ENCODE measurements at places on chromosomes 1 and 21. TPM values are rescaled to one million over a fixed set of nuclear protein-coding genes. Genes with fewer than 3 reads are reported as not detected.

- DNase-seq: no peak
Observed at GRCh38 chr1:3652548-3653285, 401 bp downstream of the TP73 start.

DNA sequence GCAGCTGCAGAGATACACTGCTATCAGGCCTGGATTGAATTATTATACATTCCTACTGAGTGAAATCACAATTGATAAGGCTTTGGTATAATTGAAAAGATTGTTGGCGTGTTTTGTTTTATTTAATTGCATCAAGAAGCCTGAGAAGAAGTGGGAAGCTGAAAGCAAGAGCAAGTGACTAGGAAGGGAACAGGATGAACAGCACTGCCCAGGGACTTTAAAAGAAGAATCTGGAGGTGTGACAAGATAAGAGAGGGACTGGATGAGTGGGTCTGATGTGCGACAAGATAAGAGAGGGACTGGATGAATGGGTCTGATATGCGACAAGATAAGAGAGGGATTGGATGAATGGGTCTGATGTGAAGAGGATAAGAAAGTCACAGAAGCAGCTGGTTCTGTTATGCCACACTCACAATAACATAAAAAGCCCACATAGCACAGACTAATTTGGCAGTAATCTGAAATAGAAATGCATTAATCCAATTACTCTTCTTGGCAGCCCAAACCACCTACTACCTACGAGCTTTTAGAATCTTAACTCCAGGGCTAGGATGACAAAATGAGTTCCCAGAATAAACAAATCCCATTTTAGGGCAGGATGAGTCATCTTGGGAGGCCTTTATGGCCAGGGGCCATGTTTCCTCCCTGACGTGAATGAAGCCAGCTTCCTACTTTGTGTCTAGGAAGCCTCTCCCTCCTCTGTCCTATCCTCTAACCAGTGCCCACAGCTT, 129.7 kb downstream of the DUSP10 start:
- DNase-seq: peak; percentile 80

DNA sequence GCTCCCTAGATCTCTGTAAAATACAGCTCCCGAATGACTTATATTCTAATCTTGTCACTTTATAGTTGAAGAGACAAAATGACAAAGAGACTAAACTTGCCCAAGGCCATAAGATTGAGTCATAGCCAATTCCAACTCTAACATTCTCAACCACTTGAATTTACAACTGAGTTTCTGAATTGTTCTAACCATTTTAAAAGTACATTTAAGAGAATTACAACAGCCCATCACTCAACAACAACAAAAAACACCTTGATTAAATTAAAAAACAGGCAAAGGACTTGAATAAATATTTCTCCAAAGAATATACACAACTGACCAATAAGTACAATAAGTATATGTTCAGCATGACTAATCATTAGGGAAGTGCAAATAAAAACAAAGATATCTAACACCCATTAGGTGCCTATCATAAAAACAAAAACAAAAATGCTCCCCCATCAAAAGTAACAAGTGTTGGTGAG, 8.7 kb upstream of the ADCY10 start:
- no peak for DNase-seq

DNA sequence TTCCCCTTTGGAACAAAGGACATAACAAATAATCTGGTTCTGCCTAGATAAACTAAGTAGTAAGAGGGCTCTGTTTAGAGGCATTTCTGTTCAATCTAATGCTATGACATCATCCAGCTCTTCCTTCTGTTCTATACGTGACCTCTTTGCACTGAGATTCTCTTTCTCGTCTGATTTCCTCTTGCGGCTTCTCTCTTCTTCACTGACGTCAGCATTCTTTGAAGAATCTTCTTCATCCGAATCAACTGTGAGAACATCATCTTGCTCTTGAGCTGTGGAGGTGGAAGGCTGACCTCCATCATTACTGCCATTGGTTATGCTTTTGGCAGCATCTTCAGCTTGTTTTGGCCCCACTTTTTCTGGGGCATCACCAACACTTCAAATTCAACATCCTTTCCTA, 130.4 kb downstream of the HS2ST1 start:
- DNase-seq: no peak

DNA sequence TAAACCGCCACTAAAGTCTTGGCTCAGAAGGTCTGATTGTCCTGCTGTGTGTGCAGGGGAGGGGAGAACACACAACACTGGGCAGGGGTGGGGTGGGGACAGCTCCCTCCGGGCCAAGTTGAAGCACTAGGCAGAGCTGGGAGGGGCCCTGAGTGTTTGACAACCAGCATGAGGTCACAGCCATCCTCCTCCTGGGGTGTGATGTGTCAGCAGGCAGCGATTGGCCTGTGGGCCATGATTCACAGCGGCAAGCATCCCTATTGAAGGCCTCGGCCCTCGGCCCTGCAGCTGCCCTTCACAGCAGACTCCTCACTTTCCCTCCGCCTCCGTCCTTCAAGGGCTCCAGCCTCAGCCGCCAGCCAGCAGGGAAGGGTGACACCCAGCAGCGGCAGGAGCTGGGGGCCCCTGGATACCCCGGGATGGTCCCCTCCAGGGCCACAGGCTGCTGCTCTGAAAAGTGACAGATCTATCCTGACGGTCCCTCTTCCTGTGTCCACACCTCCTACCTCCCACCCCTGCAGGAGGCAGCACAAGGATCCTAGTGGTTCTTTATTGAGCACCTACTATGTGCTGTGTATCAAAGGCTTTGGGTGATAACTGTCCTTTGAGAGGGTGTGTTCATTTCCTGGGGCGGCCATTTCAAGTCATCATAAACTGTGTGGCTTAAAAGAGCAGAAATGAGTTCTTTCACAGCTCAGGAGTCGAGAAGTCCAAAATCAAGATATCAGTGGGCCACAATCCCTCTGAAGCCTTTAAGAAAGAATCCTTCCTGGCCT, 66.0 kb upstream of the SLC25A33 start:
- peak; percentile 66 for DNase-seq

GRCh38 chr1:44784094-44785028, 3.6 kb downstream of the BEST4 start:
- DNase-seq: no peak

GRCh38 chr1:199176713-199177112, 537.9 kb downstream of the PTPRC start:
- DNase-seq: no peak

GRCh38 chr1:178052650-178053461, 41.0 kb upstream of the RASAL2 start:
- no peak for DNase-seq

GRCh38 chr21:21851205-21851604, 853.0 kb downstream of the NCAM2 start:
- DNase-seq: no peak

- DNase-seq: no peak
Observed at GRCh38 chr1:2087766-2088165, 37.6 kb downstream of the PRKCZ start.

DNA sequence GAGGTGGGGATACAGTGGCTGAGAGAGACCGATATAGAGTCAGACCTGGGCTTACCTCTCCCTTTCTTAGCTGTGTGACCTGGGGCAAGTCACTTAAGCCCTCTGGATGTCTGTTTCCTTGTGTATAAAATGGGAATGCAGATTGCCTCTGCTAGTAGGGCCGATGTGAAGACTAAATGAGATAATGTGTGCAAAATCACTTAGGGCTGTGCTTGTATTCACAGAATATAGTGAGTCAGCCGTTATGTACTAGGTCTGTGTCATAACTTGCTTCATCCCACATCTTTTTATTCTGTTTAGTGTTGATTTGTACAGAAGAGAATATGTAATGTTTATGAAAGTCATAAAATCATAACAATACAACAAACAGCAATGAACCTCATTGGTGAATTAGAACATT, 56.0 kb downstream of the PTPRU start:
- no peak for DNase-seq

- no peak for DNase-seq
Observed at GRCh38 chr1:64884261-64885040, 81.9 kb downstream of the JAK1 start.

GRCh38 chr1:202305168-202305567, 36.6 kb downstream of the UBE2T start:
- DNase-seq: no peak

DNA sequence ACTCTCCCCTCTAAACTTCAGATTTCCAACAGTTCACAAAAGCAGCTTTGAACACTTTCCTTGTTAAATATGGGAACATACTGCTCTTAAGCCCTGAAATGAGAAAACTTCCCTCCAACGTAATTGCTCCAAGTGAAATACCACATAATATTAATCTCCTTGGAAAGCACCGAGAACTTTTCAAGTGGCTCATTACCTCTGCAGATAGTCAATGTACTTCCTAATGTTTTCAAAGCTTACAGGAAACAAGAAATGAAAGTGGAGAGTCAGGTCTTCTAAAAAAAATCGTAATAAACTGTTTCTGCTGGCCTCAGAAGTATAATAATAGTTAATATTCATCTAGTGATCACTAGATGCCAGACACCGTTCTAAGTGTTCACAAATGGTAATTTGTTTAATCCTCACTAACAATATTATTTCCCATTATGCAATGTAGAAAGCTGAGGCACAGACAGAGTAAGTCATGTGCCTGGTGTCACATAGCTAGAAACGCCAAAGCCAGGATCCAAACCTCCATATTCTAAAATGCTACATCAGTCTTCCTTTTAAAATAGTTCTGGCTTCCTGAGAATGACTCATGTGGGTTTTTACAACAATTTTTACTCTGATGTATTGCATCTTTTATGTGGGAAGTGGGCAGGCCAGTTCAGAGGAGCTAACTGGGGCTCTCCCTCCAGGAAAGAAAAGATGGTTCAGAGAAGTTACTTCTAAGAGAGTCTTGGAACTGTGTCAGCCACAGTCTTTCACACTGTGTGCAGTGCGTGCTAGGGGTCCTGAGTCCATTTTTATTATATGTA, 177.2 kb downstream of the PLPPR4 start:
- DNase-seq: no peak

GRCh38 chr1:84245563-84245962, 55.9 kb upstream of the SAMD13 start:
- no peak for DNase-seq

GRCh38 chr1:212968368-212968863, 18.1 kb downstream of the VASH2 start:
- DNase-seq: no peak

DNA sequence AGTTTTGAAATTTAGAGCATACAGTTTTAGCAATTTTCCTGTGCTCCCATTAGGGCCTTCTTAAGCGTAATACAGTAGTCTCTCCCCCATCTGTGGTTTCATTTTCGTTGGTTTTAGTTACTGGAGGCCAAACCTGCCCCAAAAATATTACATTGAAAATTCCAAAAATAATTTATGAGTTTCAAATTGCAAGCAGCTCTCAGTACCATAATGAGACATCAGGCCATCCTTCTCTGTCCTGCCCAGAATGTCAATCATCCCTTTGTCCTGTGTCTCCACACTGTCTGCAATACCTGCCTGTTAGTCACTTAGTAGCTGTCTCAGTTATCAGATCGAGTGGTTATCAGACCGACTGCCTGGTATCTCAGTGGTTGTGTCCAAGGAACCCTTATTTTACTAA, 45.4 kb downstream of the ADSS2 start:
- no peak for DNase-seq

- DNase-seq: no peak
Observed at GRCh38 chr1:38115682-38116202, 69.1 kb upstream of the POU3F1 start.

Gene HES5
- total RNA-seq: not detected

Gene CLDN17
- not detected for total RNA-seq

Gene ANKRD45
- total RNA-seq: 0.29 TPM

Gene ADAMTS5
- 14.8 TPM for total RNA-seq

Data from breast epithelium (tissue), 4 donors.